Activated naive CD8-positive, alpha-beta T cell treated with anti-CD3 and anti-CD28 coated beads, Interleukin-2, amount 50 U/mL, for 24 hours (primary cell): ENCODE measurements at places on chromosomes 6 and 20.
A peak's percentile ranks its signal among the peaks of the same experiment; 100 is the strongest.

GRCh38 chr20:50101281-50101680 lies 11.7 kb downstream of the UBE2V1 start:
- H3K27ac ChIP-seq, result no peak overlapping the region
- DNase-seq, result no peak
- no peak overlapping the region for H3K4me3 ChIP-seq
- no peaks in the 10 kb centered on the region for H3K27me3 ChIP-seq

DNA sequence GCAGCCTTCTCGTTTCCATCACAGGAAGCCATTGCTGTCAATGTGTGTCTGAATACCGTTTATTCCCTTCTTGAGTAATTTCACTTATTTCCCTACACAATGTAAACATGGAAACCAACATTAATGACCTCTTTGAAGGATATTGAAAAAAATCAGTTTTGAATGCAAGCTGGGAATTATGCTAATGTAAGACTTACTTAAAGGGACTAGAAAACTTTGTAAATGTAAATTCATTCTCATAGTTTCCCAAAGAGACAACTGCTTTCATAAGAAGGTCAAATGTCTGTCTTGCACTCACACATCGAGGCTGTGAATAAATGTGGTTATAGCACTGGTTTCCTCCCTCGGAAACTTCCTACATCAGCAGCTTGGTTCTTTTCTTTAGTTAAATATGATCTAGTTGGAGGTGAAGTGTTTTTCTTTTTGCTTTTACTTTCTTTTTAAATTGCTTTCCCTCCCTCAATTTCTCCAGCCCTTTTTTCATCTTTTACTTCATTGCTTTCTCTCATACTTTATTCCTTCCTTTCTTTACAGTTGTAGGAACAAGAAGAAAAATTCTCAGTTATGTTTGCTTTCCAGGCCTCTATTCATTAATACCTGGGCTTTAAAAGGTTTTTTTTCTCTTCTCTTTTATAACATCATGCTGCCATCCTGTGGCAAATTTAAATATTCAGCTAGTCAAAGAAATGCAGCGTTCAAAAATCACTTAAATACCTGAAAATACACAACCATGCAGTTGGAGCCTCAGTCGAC lies 108.3 kb downstream of the TNFAIP3 start:
- peak overlapping the region; percentile 66 for H3K4me3 ChIP-seq
- H3K36me3 ChIP-seq, result peaks cover 2% of the 10 kb centered on the region
- no peak for DNase-seq
- peak overlapping the region; percentile 89 for H3K27ac ChIP-seq

DNA sequence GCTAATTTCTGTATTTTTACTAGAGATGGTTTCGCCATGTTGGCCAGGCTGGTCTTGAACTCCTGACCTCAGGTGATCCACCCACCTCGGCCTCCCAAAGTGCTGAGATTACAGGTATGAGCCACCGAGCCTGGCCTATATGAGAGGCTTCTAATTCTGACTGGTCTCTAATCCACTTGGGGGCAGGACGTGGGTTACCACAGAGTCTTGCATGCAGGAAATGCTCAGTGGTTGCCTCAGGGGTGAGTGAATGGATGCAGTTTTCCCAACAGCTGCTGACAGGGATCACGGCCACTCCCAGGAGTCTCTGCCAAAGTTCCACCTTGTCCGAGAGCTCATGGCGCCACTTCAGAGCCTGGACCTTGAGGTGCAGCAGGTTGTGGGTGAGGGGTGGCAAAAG lies 6.4 kb upstream of the FANCE start:
- no peak overlapping the region for H3K4me3 ChIP-seq
- H3K36me3 ChIP-seq, result no peaks in the 10 kb centered on the region
- H3K4me1 ChIP-seq, result peaks cover 2% of the 10 kb centered on the region
- H3K27me3 ChIP-seq, result no peaks in the 10 kb centered on the region
- no peak for DNase-seq
- H3K27ac ChIP-seq, result no peak overlapping the region

DNA sequence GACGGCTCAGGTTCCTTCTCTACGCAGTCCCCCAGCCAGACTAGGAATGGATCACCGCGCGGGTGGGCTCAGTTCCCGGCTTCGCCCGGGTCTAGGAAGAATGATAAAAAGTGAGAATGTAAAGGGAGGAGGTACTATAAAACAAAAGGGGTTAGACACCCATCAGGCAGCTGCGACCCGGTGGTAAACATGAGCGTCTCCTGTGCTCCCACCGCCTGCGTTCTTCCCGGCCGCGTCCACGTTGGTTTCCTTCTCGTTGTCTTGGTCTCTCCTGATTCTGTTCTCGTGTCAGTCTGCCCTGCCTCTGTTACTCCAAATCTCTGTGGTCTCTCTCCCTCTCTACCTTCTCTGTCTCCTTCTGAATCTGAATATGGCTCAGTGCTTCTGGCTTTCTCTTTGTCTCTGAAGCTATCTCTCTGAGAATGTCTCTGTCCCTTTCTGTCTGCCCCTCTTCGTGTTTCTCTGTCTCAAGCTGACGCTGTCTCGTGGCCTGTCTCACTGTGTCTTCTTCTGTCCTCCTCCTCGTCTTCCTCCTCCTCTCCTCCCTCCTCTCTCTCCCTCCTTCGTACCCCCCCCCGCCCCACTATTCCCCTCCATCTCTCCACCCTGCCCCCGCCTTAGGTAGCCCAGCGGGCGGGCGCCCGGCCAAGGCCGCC lies 41.6 kb upstream of the FOXP4 start:
- peak overlapping the region; percentile 21 for H3K27ac ChIP-seq
- peaks cover 64% of the 10 kb centered on the region for H3K27me3 ChIP-seq
- H3K4me1 ChIP-seq, result peaks cover 25% of the 10 kb centered on the region
- H3K4me3 ChIP-seq, result peak overlapping the region; percentile 77

DNA sequence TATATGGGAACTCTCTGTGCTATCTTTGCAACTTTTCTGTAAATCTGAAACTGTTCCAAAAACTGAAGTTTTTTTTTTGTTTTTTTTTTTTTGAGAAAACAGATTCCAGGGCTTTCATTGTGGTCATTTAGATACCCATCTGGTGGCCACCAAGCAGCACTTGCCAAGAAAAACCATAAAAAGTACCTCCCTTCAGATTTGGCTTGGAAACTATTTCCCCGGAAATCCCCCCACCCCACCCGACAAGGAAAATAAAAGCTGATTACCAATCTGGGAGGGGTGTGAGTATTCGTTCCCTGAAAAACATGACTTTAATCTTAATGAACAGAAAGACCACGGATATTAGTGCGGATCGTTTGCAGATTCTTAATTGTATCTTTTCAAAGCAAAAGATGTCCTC lies 1.9 kb downstream of the NFATC2 start:
- peaks cover 9% of the 10 kb centered on the region for H3K27me3 ChIP-seq
- H3K27ac ChIP-seq, result peak overlapping the region; percentile 98
- peaks cover 28% of the 10 kb centered on the region for H3K36me3 ChIP-seq
- no peak for DNase-seq
- peaks cover 67% of the 10 kb centered on the region for H3K4me1 ChIP-seq

DNA sequence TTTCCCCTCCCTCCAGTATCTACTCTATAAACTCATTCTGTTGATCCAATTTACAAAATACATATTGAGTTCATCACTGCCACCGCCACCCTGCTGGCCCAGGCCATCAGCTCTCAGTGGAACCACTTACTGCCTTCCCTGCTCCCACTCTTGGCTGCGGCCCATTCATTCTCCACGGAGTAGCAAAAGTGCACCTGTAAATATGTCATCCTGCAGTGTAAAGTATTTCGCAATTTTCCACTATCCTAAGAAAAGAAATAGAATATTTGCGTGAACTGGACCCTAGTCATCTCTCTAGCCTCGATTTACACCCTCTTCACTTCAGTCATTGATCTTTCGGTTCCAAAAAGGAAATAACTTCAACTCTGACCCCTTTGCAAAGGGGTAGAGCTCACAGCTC lies 258.3 kb upstream of the TFAP2D start:
- no peak for DNase-seq
- H3K27ac ChIP-seq, result no peak overlapping the region
- no peak overlapping the region for H3K4me3 ChIP-seq
- no peaks in the 10 kb centered on the region for H3K27me3 ChIP-seq

- H3K4me3 ChIP-seq, result no peak overlapping the region
- peaks cover 8% of the 10 kb centered on the region for H3K27me3 ChIP-seq
- H3K4me1 ChIP-seq, result no peaks in the 10 kb centered on the region
Measured at GRCh38 chr6:125574604-125575003, 174.8 kb upstream of the HEY2 start.

DNA sequence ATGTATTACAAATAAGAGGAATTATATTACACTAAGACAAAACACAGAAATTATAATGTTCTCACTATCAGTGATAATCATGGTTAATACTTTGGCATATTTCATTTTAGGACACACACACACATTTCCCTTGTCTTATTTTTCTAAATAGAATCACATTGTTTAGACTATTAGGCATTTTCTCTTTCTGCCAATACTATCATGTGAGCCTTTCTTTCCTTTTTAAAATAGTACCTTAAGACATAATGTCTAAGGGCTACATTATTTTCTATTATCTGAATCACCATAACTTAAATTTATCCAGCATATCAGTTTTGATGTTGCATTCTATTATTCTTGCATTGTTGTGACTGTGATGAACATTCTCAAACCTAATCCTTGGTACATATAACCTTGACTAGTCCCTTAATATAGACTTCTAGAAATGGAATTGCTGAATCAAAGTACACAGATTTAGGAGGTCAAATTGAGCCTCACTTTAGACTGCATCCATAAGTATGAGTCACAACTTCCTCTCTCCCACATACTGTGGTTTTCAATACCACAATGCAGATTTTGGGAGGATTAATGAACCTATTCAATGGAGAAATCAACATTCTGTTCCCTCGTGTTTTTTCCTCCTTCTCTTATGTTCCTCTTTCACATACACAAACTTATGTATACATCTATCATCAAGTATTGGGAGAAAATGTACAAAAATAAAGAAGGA lies 212.6 kb downstream of the MOXD1 start:
- H3K36me3 ChIP-seq, result no peaks in the 10 kb centered on the region
- no peak for DNase-seq

DNA sequence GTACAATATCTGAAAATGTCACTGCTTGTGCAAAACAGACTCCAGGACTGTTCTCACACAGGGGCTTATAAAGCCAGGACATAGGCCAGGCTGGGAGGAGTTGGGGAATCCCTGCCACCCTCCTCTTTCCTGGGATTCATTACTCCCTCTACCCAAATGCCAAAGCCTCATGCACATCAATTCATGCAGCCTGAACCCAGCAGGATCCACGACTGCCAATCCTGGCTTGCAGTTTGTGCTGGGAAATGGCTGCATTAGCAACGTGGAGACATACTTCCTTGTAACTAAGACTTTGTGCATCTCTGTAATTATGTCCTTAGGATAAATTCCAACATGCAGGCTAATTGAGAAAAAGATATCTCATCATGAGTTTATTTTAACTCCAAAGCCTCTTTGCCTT lies 143.8 kb downstream of the SYCP2 start:
- no peaks in the 10 kb centered on the region for H3K36me3 ChIP-seq
- no peak for DNase-seq
- H3K4me3 ChIP-seq, result no peak overlapping the region
- H3K27ac ChIP-seq, result no peak overlapping the region
- peaks cover 3% of the 10 kb centered on the region for H3K27me3 ChIP-seq
- H3K4me1 ChIP-seq, result no peaks in the 10 kb centered on the region

- no peak for DNase-seq
- no peak overlapping the region for H3K27ac ChIP-seq
- H3K27me3 ChIP-seq, result peaks cover 10% of the 10 kb centered on the region
- no peak overlapping the region for H3K4me3 ChIP-seq
- H3K36me3 ChIP-seq, result no peaks in the 10 kb centered on the region
- H3K4me1 ChIP-seq, result peaks cover 6% of the 10 kb centered on the region
Measured at GRCh38 chr20:54015496-54015895, 54.9 kb downstream of the BCAS1 start.

DNA sequence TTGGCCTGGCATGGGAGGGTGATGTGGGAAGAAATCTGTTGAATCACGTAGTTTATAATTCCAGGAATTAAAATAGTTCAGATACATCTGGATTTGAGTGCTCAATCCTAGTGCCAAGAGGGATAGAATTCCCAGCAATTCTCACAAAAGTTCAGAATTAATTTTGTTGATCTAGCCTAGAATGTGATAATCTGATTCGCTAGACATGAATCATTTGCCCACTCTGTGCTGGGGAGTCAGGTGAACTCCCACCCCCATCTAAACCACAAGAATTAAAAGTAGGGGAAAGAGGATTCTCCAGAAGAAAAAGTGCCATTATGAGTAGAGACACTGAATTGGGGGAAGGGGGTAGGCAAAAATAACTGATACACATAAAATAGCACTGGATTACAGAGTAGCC lies 85.0 kb downstream of the LIN28B start:
- H3K36me3 ChIP-seq, result no peaks in the 10 kb centered on the region
- no peak for DNase-seq
- H3K4me3 ChIP-seq, result no peak overlapping the region

DNA sequence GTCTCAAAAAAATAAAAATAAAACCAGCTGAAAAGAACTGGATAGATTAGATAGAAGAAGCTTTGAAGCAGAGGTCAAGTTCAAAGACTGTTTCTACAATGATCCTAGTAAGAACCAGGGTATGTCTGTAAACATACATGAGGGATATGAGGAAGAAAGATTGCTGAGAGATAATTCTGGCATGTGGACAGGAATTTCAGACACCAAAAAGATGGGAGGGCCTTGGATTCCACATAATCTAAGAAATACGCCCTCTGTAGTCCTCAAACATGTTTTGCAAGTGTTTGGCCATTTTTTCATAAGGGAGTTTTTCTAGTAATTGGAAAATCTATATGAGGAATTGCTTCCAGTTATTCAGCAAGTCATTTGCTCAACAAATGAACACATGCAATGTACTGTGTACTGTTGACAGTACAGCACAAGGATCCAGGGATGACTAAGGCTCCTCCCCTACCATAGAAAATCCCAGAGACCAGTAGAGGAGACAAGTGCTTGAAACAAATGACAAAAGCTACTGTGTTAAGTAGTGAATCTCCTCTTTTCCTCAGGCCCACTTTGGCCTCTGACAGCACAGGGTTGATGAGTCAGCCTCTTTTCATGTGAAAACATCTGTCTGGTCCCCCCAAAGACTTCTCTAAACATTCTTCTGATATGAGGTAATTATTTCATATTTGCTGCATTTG lies 795.9 kb downstream of the MAFB start:
- no peak overlapping the region for H3K4me3 ChIP-seq
- DNase-seq, result no peak
- no peak overlapping the region for H3K27ac ChIP-seq
- H3K36me3 ChIP-seq, result no peaks in the 10 kb centered on the region

- no peaks in the 10 kb centered on the region for H3K4me1 ChIP-seq
- H3K36me3 ChIP-seq, result no peaks in the 10 kb centered on the region
- H3K27ac ChIP-seq, result no peak overlapping the region
- H3K4me3 ChIP-seq, result no peak overlapping the region
Measured at GRCh38 chr20:2005831-2006426, 12.1 kb upstream of the PDYN start.

DNA sequence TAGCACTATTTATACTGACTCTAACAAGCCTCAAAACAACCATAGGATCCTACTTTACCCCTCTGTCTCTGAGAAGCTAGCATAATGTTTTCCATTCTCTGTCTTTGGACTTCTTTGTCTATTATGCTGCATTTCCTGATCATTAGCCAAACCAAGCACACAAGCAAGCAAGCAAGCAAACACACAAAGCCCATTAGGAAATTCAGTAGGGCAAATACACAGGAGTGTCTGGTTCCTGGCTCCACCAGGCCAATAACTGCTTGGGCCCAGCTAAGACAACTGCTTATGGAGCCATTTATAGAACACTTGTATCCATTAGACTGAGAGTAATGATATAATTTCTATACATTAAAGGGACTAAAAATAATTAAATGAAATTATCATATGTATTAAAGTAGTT lies 952.9 kb upstream of the EPHA7 start:
- no peak overlapping the region for H3K27ac ChIP-seq
- H3K27me3 ChIP-seq, result no peaks in the 10 kb centered on the region
- H3K4me3 ChIP-seq, result no peak overlapping the region
- no peak for DNase-seq
- no peaks in the 10 kb centered on the region for H3K36me3 ChIP-seq
